CD4-positive, alpha-beta T cell treated with Interleukin-2 at 100 ng/mL for 4 hours (primary cell): ENCODE measurements at places on chromosomes 6 and 20.

DNA sequence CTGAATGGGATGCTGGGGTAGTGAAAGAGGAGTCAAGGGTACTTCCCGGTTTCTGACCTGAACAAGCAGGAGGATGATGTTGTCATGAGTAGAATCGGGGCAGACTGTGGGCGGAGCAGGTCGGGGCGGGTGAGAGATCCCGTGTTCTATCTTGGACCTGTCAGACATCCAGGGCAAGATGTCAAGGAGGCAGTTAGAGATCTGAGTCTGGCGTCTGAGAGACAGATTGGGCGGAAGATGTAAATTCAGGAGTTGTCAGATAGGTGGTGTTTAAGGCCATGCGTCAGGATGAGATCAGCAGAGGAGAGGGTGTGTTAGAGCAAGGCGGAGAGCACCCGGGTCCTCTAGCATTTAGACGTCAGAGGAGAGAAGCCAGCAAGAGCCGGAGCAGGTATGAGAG, 115.5 kb downstream of the DLGAP4 start:
- DNase-seq = no peak

- no peak for DNase-seq
Observed at GRCh38 chr6:125073071-125073470, 80.5 kb upstream of the TPD52L1 start.

DNA sequence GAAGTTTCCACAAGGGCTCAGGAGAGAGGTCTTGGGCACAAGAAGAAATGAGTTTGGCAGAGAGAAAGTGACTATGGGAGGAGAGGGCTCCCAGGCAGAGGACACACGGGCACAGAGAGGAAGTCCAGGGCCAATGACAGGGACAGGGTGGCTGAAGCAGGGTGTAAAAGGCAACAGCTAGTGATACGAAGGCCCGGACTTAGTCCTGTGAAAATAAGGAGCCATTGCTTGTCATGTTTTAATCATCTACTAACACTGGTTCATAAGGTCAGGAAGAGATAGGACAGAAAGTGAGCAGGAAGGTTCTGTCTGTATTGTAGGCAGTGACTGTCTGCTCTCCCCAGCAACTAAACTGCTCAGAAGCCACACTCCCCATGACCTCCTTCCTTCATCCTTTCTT, 204.7 kb upstream of the SHLD1 start:
- no peak for DNase-seq

GRCh38 chr6:87054143-87054833, 40.6 kb downstream of the CGA start:
- no peak for DNase-seq

GRCh38 chr6:17712576-17712975, 5.9 kb upstream of the NUP153 start:
- DNase-seq = no peak

GRCh38 chr6:170405311-170405975, 98.9 kb downstream of the FAM120B start:
- DNase-seq = no peak
